ENCODE measurements at places on chromosomes 7 and 10.

DNA sequence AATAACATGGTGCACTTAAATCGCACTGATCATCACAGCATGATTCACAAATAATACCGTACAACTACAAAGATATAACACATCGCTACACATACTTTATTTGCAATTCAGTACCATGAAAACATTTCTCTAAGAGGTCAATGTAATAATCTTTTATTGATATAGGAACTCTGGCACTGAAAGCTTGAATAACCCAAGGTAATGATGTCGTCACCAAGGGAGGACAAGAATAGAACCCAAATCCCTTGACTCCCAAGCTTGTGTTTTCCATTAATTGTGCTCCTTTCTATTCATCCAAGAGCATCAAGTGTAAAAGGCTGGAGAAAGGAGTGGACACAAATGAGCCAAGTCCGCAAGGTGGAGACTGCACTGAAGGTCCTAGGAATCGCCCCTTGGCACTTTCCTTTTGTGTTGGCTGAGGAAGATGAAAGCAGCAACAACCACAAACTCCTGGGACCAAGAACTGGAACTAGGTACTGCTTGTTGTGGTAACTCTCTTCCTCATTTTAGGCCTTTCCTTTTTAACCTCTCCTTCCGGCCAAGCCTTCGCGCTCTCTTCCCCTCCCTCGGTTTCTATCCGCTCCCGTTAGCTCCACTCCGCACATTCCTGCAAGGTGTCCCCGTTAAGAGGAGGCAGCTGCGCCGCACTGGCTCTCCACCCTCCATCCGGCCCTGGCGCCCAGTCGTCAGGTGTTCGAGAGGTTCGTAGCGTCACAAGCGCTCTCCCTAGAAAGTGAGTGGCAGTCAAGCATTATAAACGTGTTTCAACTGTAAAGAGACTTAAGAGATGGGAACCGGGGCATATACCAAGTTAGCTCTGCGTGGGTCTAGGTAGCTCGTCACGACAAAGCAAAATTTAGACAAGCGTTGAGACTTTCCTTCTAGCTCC is 1.0 kb upstream of the CBLL1 start:
- peak; percentile 85 for DNase-seq

GRCh38 chr10:35765066-35765527 is 123.0 kb upstream of the FZD8 start:
- DNase-seq: peak; percentile 23

GRCh38 chr10:1120801-1121211 is 64.6 kb downstream of the WDR37 start:
- DNase-seq: no peak

DNA sequence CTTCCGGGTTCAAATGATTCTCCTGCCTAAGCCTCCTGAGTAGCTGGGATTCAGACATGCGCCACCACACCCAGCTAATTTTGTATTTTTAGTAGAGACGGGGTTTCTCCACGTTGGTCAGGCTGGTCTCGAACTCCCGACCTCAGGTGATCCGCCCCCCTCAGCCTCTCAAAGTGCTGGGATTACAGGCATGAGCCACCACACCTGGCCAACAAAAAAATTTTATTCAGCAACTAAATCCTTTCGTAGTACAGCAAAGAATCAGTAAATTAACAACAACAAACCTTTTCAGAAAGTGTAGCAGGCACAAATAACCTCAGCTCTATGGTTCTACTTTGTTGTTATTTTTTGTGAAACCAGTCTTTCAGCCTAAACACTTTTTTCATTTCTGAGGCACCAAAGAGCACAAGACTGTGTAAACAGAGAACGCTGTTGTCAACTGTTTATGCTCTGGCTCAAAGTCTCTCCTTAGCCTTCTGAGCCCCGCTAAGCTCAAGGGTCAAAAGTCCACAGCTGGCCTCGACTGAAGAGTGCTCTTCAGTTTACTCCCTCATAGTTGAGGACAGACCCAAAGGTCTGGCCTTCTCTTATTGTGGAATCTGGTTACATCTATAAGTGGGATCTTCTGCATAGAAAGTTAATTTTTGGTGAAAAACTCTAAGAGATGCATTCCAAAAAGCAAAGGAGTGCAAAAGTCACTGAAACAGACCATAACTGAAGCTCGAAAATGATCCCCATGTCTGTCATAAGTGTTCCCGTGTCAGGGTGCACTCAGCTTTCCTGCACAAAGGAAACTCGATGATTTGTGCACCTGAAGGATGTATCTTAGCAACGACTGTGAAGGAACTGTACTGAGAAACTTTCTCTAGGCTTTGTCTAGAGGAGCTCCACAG is 24.6 kb upstream of the DDX50 start:
- DNase-seq: peak; percentile 4

GRCh38 chr10:66836057-66836456 is 89.8 kb upstream of the LRRTM3 start:
- no peak for DNase-seq

- DNase-seq: no peak
Measured at GRCh38 chr7:19305698-19306097, 160.5 kb upstream of the FERD3L start.

DNA sequence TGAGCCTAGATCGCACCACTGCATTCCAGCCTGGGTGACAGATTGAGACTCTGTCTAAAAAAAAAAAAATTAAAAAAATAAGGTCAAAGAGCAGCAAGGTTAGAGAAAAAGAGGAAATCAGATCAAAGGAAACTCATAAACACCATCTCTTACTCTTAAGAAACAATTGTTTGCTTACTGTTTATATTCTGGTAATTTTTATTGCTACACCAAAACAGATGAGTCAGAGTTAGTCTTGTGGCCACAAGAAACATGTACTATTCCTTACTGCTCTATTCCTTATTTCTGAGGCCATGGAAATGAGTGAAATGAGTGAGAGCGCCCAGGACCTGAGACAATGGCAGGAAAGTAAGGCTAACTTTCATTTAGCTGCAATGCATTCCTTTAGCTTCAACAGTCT is 387.3 kb downstream of the HPSE2 start:
- DNase-seq: no peak

- no peak for DNase-seq
Measured at GRCh38 chr7:134996097-134996550, 9.8 kb downstream of the AGBL3 start.

DNA sequence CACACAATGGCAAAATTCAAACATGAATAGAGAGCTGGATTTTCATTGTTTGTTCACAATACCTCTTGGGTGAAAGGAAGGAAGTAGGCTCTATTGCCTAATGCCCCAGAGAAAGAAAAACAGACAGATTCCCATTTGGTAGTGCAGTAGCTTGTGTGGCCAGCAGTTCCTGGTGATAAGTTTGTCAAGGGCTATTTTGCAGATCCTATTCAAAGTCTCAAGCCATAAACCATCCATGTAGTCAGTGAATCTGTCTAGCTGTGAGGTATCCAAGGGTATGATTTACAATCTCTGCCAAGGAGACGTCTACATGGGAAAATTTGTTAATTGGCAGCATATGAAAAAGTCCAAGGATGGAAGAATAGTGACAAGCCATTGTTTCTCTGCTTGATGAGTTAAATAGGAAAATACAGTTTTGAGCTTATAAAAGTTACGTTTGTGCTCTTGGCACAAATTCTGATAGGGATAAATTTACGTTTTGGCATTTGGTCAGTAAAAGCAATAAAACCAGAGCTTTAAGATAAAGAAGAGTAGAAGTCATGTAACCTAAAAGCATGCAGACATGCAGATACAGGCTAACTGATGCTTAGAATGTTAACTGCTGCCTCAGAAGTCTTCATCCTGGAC is 269.1 kb downstream of the GATA3 start:
- no peak for DNase-seq

Measured in NCI-H146 (cell line).